Astrocyte of the cerebellum (primary cell): ENCODE measurements at places on chromosomes 6 and 20.
A peak's percentile ranks its signal among the peaks of the same experiment; 100 is the strongest.

DNA sequence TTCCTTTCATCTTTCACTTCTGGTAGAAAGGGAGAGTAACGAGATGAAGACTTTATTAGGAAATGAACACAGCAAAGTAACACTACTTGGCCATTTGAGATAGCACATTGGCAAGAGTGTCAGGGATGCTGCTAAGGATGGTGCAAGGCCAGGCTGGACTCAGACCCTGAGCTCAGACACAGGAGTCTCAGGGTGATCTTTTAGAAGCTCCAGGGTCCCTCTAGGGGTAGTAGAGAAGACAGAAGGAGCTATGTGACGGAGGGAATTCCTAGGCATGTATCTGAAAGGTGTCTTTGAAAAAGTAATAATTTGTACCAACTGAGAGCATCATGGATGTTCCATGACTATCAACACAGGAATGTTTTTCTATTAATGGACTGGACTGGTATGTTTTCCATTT, 436.5 kb downstream of the DHX35 start:
- DNase-seq = no peak

DNA sequence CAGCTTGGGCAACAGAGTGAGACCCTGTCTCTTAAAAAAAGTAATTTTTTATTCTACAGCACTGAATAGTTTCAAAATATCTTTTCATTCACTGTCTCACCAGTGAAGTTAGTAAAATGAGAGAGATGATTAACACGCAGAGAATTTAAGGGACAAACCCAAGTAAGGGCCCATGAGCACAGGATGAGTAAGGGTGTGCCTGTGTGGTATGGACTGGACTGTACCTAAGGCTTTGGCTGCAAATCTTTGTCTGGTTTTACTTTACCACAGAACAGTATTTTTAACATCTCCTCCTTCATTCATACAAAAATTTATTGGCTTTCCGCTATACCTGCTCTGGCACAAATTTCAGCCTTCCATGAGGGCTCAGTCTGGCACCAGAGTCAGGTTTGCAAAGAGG, 433.3 kb downstream of the UTRN start:
- no peak for DNase-seq

DNA sequence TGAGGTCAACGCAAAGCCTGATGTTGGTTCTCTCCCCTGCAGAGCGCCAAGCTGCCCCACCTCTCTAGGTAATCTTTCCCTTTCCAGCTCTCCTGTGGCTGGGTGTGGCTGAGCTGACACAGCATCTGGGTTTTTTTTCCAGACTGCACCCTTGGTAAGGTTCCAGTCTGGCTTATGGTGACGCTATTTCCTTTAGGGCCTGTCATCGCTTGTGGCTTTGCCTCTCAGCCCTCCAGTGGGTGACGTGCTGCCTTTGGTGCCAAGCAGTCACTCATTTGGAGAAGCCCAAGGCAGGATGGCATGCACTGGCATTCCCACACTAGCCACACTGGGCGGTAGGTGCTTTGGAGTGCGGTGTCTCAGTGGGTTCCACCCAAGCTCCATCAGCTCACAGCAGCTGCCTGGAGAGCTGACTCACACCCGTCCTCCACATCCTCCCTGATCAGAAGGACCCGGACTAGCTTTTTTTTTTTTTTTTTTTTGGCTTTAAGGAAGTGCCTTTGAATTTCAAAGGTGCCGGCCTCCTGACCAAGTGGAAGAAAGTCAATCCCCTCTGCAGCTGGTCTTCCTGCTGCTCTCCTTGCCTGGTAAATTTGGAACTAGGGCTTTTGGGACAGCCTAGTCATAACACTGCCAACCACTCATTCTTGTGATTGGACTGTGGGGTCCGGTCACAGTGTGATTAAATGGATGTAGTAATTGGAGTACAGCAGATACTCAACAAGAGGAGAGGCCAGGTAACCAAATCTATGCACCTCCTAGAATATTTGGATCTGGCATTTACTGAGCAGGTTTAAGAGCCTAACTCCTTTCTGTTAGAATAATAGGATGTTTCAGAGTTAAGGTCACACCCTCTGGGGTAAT, 153.6 kb downstream of the CD83 start:
- DNase-seq = peak; percentile 31

- no peak for DNase-seq
Observed at GRCh38 chr6:49548613-49549304, 1.7 kb upstream of the C6orf141 start.

- no peak for DNase-seq
Observed at GRCh38 chr6:168675375-168675774, 234.4 kb downstream of the SMOC2 start.

DNA sequence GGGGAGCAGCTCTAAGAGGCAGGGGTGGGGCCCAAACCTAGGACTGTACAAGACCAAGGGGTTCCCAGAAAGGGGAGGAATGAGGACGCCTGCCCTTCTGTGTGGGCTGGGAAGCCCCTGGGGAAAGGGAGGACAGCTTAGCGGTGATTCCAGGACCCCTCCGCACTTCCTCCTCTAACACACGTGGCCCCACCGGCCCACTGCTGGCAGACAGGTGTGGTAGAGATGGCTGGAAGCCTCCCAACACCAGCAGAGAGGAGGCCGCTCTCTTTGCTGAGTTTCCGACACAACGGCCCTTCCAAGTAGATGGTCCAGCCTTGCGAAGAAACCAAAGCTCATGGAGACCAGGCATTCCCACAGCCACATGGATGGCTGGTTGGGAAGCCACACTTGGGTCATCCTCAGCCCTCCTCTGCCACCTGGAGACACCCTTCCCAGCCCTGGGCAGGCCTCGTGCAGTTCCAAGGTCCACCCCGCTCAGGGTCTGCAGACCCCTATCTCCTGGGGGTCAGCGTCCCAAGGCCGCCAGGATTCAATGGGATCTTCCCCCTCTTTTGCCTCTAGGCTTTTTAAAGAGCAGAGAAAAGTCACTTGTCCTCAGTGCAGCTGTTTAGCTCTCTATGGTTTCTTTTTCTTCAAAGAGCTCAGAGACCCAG, 43.9 kb downstream of the RRBP1 start:
- no peak for DNase-seq

DNA sequence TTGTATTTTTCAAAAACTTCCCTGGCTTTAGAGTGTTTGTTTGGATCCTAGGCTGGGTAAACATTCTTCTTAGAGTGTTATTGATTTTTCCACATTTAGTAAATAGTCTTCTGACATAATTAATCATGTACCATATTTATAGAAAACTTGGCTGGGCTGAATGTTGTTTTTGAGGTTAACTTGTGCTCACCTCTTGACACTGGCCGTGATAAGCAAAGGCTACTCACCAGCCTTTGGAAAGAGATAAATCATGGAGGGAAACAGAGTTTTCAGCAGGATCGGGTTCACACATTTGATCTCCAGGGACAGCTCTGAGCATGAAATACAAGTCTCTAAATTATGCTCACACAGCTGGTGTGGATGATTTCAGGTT, 6.2 kb upstream of the CD93 start:
- no peak for DNase-seq

- DNase-seq = no peak
Observed at GRCh38 chr6:45815466-45816125, 200.1 kb downstream of the CLIC5 start.

DNA sequence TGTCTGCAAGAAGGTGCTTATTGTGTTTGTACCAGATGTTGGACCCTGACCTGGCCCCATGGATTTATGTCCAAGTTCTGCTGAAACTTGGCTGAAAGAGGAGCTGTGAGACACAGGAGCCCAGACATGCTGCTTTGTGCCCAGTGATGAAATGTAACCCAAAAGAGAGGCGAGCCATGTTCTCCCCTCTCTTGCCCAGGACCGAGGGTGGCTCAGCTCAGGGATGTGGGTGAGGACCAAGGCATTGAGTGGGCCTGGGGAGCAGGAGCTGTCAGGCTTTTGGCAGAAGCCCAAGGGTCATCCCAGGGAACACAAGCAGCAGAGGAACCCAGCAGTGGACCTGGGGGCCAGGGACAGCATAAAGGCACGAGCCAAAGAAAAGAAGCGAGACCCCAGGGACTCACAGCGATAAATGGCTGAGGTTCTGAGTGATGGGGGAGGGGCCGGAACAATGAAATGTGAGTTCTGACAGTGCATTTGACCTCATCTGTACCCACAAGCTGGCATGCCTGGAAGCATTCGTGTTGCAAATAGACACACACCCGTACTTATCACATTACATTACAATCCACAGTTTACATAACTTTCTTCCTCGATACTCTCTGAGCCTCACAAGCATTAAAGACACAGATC, 363.4 kb upstream of the JARID2 start:
- no peak for DNase-seq

DNA sequence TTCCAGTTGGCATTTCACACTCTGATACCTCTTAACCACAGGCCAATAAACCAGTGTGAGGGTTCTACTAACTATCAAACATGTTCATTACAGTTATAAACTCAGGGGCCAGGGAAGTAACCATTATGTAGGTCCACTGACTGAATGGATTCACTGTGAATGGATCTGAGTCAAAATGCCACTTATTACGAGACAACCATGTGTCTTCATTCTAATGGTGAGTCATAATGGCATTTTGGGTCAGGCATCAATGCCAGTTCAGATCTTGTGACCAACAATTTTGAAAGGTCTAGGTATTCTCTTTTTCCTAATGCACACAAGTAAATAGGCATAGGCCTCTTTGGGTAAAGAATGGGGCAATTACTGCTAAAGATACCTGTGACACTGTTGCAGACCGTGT, 112.2 kb upstream of the HEY2 start:
- DNase-seq = no peak

DNA sequence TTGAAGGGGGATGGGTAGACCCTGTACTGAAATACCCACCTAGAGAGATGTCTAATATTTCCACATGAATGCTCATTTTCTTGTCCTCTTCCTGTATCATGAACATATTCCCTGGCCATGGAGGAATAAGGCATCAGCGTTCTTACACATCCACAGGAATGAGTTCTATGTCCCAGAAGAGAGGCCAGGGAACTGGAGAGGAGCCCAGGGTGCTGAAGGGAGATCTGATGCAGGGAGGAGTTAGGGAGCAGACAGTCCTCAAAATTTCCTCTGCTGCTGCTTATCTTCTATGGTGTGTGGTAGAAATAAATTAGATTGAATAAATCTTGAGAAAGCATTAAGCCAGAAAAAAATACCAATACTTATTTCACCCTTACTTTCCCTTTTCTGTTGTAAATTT, 295.0 kb downstream of the KCNQ5 start:
- DNase-seq = no peak

- DNase-seq = no peak
Observed at GRCh38 chr6:109945091-109945490, 33.0 kb upstream of the GPR6 start.

GRCh38 chr6:70857387-70858077, 99.3 kb downstream of the B3GAT2 start:
- no peak for DNase-seq

DNA sequence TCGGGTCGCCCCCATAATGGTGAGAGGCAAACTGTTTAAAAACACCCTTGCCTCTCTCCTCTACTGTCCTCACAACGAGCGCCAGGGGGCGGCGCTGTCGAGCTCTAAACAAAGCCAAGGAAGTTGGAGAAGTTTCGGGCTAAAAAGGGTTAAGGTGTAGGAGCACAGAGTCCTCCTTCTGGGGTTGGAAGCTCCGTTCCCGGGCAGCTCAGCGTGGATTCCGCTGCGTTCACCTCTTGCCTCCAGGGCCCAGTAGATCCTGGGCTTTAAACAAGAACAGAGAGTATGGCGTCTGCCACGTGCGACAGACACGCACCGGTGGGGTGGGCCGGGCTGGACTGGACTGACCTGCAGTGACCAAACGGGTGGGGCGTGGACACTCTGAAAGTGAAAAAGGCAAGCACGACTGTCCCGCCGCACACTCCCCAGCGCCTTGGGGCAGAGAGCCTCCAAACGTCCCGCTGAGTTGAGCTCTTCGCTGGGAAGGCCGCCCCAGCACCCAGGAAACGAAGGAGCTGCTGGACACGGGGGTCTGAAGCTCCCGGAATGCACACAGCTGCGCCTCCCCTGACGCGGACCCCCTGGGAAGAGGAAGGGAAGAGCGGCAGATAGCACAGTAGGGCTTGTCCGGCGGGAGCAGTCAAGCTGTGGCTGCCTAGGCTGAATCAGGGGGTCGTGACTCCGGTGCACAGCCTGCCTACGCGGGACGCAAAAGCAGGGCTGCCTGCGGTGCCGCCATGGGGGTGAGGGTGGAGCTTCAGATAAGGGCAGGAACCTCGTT, 1.6 kb upstream of the THBD start:
- peak; percentile 52 for DNase-seq

- no peak for DNase-seq
Observed at GRCh38 chr6:84681693-84682326, 82.6 kb downstream of the TBX18 start.

GRCh38 chr20:58877050-58877975, 24.8 kb downstream of the GNAS start:
- DNase-seq = no peak

DNA sequence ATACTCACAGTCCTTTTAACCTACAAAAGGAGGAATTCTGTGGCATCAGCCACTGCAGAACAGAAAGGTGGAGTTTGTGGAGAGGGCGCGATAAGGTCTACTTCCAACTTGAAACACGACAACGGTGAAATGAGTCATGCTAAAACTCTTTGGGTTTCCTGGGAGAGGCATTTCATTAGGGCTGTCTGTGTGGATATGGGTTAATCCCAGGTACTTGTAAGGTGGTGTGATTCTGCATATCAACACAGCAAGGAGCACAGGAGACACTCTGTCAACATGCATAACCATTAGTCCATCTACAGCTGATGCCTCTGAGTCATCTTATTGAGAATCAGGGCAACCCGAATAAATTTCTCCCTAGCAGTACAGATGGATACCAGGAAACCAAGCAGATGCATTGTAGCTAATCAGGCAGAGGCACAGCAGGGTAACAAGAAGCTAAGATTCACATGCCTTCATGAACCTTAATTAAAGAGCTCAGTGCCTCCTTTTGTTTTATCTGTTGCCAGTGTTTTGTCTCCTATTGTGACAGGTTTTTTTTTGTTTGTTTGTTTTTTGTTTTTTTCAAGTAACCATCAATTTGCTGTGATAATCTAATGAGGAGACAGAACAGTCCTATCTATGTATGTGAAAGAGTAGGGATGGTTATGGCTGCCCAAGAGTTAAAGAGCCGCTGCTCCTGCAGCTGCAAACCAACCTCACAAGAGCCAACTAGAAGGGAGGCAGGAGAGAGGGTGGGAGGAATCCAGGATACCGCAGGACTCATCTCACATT, 315.8 kb upstream of the SOX4 start:
- no peak for DNase-seq

- no peak for DNase-seq
Observed at GRCh38 chr6:25083784-25084507, 148.2 kb upstream of the RIPOR2 start.

DNA sequence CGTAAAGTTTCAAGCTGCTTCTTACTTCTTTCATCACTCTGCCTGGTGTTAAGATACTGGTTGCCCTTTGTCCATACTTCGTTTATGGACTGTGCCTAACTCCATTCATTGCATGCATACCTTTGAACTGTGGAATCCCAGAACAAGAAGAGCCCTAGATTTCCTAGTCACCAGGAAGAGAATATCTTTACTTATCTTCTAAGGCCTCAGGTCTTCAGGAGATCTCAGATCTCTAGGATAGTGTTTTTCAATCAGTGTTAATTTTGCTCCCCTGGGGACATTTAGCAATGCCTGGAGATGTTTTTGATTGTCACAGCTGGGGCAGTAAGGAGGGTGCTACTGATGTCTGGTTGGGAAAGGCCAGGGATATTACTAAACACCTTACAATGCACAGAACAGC, 35.5 kb upstream of the GJA1 start:
- DNase-seq = no peak
